ENCODE measurements at places on chromosomes 13 and 19.

- no peak for DNase-seq
These were observed 3.2 kb downstream of the KLK2 start for GRCh38 chr19:50876456-50876855.

DNA sequence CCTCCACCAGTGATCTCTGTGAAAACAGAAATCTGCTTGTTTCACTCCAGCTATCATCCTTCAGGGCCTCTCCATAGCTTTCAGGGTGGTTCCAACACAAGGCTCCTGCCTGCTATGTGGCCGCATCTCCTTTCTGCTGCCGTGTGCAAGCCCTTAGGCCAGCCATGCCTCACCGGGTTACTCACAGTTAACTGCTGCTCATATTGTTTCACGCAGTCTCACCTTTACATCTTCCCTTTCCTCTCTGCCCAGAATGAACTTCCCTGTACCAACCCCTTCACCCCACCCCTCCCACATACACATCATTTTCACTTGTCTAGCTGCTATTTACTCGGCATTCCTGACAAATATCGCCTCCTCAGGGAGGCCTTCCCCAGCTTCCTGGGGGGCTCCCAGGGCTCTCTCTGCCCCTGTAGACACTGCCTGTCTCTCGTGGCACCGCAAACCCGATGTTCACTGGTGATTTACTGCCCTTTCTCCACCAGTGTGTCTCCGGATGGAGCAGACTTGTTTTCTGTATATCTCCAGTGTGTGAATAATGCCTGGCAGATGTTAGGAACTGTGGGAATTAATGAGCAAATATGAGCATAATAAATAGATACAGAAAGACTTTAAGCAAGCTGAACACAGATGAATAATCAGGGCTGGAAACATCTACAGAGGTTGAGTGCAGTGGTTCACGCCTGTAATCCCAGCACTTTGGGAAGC is 39.3 kb upstream of the GPR183 start:
- no peak for DNase-seq

- DNase-seq, result no peak
These were observed 353.3 kb upstream of the ZNF507 start for GRCh38 chr19:31991984-31992655.

DNA sequence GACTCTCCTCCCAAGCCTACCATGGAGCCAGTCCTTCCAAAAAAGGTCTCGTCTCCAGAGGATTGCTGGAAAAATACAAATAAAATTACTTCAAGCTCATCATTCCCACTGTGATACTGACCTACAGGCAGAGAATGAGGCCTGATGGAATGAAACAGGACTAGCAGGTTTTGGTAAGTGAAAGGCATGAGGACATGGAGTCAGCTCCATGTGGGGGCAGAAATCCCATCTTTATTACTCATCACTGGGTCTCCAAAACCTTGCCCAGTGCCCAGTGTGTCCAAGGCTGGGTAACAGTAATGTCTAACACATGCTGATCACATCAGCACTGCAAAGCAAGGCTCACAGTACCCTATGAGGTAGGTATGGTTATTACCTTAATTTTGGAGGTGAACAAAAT is 235.4 kb downstream of the DNAJC15 start:
- no peak for DNase-seq

DNA sequence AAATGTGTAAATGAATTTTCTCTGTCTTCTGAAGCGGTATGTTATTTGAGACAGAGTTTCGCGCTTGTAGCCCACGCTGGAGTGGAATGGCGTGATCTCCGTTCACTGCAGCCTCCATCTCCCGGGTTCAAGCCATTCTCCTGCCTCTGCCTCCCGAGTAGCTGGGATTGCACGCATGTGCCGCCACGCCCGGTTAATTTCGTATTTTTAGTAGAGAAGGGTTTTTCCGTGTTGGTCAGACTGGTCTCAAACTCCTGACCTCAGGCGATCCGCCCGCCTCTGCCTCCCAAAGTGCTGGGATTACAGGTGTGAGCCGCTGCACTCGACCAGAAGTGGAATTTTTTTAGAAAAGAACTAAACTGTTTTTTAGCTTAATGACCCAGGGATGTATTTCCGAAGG is 3.4 kb upstream of the ZNF808 start:
- DNase-seq, result no peak

- no peak for DNase-seq
These were observed 9.1 kb upstream of the VWA8 start for GRCh38 chr13:41970022-41970421.

DNA sequence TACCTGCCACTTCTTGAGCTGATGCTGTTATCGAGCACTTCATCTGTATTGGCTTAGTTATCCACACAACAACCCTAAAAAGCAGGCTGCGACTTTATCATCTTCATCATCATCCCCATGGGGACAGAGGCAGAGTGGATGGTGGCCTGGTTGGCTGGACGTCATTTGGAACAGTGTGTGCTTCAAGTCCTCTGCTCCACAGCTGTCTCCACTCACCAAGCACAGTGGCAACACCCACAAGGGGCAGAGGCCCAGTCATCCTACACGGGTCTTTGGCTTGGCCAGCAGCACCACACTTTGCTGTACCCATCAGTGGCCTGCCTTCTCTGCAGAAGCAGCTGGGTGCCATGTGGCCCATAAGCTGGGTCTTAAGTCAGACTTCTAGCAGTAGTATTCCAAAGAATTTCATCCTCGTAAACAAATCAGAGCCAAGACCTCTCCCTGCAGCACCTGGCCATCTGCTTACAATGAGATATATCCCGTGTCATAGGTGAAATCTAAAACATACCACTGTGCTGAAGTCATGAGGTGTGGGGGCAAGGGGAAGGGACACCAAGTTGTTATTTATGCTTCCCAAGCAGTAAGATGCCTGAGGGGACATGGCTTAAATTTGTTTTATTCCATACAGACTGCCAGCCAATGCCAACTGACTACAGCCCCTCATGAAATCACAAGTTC is 47.9 kb upstream of the EPHX3 start:
- no peak for DNase-seq

DNA sequence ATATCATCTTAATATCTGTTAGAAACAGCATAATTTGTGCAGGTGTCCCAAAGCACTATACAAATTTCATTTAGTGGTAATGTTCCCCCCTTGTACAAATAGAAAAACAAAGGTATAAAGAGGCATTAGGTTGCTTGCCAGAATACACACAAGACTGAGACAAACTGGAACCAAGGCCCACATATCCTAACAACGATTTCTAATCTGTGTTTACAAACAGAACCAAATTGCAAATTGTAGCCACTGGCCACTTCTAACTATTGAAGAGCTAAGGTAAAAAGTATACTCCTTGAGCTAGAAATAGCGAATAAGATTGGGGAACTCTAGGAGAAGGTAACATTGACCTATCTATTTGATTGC is 526.1 kb downstream of the KLF12 start:
- no peak for DNase-seq

DNA sequence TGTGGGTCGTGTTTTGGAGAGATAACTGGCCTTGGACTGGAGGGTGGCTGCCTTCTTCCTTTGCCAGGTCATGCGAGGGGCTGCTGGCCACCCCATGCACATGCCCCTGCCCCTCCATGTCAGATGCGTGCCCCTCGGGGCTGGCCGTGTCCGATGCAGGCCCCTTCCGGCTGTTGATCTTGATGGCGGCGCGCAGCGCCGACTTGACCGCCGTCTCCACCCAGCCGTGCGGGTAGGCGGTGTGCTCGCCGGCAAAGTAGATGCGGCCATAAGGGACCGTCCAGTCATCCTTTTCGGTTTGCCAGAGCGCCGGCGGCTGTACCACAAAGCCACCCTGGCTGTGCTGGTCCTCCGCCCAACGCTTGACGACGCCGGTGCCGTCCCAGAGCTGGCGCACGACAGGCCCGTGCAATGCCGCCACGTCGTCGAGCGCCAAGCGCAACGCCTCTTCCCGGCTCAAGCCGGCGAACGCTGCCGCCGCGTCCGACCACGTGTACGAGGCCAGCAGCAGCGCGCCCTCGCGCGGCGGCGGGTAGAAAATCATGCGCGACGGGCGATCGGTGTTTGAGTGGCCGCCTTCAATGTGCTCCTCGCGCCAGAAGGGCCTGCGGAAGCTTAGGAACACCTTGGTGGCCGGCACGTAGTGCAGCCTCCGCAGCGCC is 6.9 kb downstream of the IL4I1 start:
- peak; percentile 71 for DNase-seq

DNA sequence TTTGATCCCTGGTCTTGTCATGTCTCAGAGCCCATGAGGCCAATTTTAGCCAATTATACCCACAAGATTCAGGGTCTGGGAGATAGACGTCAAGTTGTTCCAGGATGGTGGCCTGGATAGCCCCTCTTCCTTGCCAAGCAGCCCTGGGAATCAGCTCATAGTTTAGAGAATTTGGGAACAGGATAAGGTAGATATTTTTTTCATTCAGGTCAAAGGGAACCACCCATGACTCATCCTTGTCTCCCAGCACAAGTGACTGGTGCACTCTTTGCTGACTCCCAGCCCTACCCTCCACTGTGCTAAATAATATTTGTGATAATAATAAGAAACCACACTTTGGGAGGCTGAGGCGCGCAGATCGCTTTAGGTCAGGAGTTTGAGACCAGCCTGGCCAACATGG is 17.1 kb upstream of the S1PR4 start:
- no peak for DNase-seq

DNA sequence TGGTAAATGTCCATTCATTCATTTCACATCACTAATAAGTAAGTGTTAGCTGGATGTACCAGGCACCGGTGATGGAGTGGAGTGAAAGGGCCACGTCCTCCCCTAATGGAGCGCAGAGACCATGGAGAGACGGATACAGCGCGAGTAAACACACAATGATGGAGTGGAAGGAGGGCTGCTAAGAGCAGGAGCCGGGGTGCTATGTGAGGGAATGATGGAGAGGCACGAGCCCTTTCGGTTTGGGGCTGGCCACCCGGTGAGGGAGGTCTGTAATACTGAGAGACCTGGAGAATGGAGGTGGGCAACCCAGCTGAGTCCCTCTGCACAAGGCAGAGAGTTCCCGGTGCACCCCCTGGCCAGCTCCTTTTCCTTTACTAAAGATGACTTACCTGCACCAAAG is 53.7 kb downstream of the PEPD start:
- DNase-seq, result no peak

- no peak for DNase-seq
These were observed 949 bp downstream of the RAB3A start for GRCh38 chr19:18202778-18203407.
